ENCODE measurements at places on chromosomes 2 and 18.
A peak's percentile ranks its signal among the peaks of the same experiment; 100 is the strongest.

DNA sequence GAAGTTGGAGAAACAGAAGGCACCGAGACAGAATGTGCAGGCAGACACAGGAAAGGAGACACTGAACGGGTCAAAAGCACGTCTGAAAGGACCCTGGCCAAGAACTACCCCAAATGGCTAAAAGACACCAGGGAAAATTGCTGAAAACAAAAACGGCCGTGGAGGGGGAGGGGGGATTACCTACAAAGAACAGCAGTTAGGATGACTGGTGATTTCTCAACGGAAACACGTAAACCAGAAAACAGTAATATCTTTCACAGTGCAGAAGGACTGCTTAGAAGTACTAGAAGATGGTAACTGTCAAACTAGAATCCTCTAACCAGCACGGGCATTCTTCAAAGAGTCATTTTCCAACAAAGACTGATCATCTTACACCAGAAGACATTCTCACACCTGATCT, 142.6 kb downstream of the HDAC4 start:
- no peak for DNase-seq

DNA sequence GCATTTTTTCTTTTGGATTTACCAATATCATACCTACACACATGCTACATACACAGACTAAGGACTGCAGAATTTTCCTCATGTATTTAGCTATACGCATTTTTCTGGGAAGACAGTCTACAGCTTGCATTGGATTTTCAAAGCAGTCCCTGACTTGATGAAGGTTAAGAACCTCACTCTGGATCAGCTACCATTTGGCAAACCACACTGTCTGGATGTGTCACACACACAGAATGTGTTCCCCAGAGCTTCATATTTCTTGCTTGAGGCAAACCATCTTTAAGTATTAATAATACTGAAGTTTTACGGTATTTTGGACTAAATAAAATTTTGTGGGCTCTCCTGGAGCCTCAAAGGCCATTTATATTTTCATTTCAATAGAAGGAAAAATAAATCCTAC, 102.3 kb downstream of the TCF4 start:
- peak; percentile 50 for DNase-seq

- no peak for DNase-seq
Measured at GRCh38 chr18:74040008-74040407, 107.6 kb downstream of the FBXO15 start.

DNA sequence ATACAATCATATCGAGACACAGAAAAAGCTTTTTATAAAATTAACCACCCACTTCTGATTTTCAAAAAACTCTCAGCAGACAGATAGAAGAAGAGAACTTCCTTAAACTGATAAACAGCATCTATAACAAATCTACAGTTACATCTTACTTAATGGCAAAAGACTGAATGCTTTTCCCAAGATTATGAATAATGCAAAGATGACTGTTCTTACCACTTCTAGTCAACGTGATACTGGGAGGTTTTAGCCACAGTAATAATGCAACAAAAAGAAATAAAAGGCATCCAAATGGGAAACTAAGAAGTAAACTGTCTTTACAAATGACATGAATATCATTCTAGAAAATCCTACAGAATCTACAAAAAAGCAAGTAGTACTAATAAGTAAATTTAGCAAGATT, 58.0 kb upstream of the TMEM247 start:
- no peak for DNase-seq

DNA sequence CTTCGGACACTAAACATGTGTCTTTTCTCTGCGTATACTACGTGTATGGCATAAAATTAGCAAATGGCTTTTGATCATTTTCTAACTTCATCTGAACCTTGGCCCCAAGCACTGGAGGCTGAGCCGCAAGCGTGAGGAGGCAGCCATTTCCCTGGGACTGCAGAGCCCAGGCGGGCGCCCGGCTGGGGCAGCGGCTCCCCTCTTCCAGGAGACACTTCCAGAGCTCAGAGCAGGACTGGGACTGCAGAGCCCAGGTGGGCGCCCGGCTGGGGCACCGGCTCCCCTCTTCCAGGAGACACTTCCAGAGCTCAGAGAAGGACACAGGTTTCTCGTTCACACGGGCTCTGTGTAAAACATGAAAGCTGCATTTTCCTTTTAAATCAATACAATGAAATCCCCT, 484.1 kb upstream of the SALL3 start:
- DNase-seq, result no peak

DNA sequence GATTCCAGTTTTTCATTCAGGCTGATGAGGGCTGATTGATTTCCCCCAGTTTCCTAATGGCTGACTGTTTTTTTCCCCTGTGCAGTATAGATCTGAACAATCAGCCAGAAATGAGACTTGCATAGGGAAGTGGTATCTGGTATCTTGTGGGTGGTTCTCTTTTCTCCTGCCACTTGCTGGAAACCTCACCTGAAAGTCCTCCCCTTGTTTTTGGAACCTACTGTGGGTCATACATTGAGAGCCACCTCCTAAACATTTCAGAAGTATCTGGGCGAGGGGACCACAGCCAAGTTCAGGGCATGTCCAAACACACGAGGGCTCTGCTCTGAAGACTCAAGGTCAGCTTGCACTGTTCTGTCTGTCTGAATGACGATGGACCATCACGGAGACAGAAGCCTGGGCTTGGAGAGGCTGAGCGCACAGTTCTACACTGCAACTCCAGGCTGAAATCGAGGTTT, 19.3 kb downstream of the ALPK2 start:
- DNase-seq, result no peak

GRCh38 chr2:46041434-46041833, 255.8 kb upstream of the EPAS1 start:
- DNase-seq, result peak; percentile 55

GRCh38 chr2:173590276-173590861, 235.7 kb downstream of the CDCA7 start:
- peak; percentile 83 for DNase-seq

GRCh38 chr2:204114295-204115136, 178.0 kb downstream of the ICOS start:
- no peak for DNase-seq

- no peak for DNase-seq
Measured at GRCh38 chr2:26506279-26506678, 28.4 kb upstream of the OTOF start.

DNA sequence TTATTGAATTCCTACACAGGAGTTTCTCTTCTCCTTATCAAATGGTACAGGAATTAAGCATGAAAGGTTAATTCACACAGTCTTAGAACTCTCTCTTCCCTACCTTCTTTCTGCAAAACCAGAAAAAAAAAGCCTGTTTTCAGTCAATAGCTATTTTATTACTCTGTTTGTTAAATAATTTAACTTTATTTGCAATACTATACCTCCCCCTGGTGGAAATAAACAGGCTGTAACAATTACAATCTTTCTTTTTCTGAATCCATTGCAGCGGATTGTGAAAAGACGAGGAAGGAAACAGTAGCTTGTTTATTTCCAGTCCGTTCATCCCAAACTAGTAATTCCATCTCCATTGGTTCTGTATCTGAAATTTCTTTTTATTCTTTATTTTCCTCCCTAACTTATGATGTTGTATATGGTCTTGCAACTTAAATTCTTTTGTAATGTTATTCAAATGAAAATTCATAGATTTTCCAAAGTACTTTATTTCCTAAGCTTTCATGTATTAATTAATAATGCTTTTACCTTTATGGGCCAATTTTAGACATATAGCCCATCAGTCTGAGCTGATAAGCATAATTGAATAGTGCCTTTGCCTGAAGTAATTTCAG, 165.2 kb downstream of the SH3BP4 start:
- no peak for DNase-seq

- DNase-seq, result no peak
Measured at GRCh38 chr2:69964353-69964841, 3.0 kb upstream of the ASPRV1 start.

DNA sequence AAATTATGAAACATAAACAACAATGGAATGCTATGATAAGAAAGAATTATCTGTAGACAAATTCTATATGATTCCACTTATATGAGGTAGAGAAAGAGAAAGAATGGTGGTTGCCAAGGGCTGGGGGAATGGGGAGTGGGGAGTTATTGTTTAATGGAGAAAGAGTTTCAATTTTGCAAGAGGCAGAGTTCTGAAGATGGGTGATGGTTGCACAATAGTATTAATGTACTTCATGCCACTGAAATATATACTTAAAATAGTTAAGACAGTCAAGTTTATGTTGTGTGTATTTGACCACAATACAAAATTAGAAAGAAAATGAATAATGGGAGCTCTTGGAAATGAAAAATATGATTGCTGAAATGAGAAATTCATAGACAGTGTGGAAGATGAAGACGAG, 22.6 kb upstream of the FAM117B start:
- DNase-seq, result no peak

GRCh38 chr2:224957540-224958461, 84.5 kb downstream of the DOCK10 start:
- DNase-seq, result no peak

DNA sequence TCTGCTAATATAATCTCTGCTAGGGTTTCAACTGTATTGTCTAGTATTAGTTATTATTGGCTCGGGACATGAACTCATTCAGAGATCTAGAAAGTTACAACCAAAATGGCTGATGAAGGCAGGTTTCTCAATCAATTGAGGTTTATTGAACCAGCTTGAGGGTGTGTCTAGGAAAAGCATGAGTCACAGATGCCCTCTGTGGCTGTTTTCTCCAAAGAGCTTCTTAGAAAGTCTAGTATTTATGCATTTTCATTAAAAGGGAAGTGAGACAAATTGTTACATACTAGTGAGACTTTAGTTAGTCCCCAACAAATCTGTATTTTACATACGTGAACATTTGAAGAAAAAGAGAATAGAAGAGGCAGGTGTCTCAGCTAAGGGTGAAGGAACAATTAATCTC, 23.0 kb upstream of the RTTN start:
- no peak for DNase-seq

GRCh38 chr2:230318190-230319121, 8.5 kb upstream of the SP140L start:
- DNase-seq, result no peak

- no peak for DNase-seq
Measured at GRCh38 chr18:74990563-74991081, 218.3 kb downstream of the PTGR3 start.

DNA sequence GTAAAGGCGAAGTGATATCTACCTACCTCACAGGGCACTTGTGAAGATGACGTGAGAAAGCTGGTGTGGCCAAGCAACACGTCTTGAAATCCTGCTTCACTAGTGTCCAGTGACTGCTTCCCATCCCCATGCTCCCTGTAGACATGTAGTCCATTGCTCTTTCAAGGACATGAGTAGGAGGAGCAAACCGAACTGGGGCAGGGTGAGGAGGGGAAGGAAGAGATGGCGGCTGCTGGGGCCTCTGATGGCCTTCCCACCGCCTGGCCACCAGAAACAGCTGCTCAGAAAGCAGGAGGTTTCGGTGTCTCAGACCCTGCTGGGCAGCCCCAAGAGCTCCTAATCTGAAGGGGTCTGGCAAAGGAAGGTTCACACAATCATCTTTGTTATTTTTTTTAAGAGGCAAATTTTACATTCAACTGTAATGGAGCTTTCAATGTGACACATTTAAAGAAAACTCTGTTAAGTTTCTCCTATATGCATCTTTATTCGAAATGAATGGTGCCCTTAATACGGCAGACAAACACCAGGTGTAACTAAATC, 14.7 kb downstream of the CPLX4 start:
- no peak for DNase-seq

- DNase-seq, result no peak
Measured at GRCh38 chr18:79690071-79690470, 10.5 kb downstream of the CTDP1 start.

GRCh38 chr18:45568017-45568416, 47.3 kb upstream of the SLC14A2 start:
- DNase-seq, result no peak

GRCh38 chr18:46668135-46668534, 11.1 kb upstream of the LOXHD1 start:
- DNase-seq, result no peak

All from BJ (cell line).